ENCODE measurements at places on chromosomes 5 and 9.

DNA sequence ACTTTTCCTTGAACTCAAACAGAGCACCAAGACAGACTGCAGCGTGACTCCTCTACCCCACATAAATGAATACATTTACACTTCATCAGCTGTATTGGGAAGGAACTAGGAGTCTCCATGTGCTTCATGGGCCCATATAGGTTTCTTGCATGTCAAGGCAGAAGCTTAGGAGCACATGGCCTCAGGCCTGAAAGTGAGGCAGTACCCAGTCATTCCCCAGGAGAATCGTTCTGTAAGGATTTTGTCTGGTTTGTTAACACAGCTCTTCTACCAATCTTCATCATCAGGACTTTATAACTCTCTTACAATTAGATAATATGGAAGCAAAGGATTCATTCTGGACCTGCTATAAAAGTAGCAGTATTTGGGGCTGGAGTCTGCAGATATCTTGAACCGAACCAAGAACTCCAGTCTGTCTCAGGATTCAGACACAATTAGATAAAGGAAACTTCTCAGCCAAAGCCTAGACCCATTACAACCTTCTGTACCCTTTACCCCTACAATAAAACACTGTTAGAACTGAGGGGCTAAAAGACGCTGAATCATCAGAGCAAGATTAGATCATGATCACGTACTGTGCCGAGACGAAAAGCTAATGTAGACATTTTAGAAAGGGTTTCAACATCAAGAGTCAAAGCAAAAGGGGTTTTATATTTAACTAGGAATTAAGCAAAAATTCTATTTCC, 385.5 kb upstream of the SLC30A5 start:
- DNase-seq, result no peak

GRCh38 chr5:172858990-172859811, 25.1 kb downstream of the ERGIC1 start:
- no peak for DNase-seq

DNA sequence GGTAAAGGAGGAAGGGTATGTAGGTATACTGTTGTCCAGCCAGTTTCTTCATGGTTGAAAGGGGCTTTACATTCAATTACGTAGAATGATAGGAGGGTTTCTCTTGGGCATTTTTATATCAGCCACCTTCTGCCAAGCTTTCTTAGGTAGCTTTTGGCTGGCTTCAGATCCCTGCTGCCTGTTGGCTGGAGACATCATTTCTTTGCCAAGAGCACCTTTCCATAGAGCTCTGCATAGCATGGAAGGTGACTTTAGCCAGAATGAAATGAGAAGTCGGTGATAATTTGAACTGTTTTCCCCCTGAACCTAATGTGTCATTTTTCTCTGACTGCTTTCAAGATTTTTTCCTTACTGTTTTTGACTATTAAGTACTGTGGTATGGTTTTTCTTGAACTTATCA, 26.9 kb downstream of the TMEFF1 start:
- DNase-seq, result no peak

- DNase-seq, result no peak
These were observed 614.7 kb downstream of the PRELID2 start for GRCh38 chr5:145220481-145220880.

GRCh38 chr5:154513669-154514084, 35.6 kb upstream of the HAND1 start:
- DNase-seq, result no peak

DNA sequence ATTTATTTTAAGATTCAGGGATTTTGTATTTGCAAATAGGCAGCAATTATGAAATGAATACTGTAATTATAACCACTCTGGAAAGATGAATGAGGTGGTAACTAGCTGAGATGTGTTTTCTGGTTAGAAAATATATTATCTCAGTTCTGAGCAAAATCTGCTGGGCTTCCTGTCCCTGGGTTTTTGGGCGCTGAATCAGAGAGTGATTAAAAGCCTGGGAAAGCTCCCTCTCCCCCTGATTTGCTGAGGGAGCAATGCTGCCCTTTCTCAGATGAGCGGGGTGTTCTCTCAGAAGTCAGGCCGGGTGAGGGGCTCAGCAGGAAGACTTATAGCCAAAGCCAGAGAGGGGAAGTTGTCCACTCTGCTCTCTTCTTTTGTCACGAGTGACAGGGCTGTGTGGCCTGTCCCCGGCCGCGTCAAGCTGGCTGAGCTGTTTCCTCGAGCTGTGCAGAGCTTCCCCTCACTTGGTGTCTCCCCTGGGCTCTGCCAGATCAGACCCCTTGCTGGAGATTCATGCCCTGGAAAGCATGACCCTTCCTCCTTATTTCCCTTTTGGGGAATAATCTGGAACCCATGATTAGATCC, 39.8 kb upstream of the PITX1 start:
- DNase-seq, result no peak

DNA sequence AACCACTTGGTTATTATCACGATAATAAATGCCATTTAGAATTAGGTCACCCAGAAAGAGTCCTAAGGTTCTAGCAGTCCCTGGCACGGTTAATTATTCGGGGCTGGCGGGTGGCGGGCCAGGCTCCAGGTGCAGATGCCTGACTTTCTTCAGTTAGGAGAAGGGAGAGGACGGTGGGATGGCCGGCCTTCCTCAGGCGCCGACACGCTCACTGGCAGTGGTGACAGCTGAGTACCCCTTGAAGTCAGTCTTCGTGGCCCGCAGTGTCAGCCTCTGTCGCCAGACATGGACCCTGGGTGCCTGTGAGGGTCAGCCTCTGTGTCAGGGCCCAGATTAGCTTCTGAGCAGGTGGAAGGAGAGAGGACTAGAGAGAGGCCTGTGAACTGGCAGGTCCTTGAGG, 21.1 kb upstream of the EXOC3 start:
- no peak for DNase-seq
